Epithelial cell of prostate (primary cell): ENCODE measurements at places on chromosomes 5 and 9.

DNA sequence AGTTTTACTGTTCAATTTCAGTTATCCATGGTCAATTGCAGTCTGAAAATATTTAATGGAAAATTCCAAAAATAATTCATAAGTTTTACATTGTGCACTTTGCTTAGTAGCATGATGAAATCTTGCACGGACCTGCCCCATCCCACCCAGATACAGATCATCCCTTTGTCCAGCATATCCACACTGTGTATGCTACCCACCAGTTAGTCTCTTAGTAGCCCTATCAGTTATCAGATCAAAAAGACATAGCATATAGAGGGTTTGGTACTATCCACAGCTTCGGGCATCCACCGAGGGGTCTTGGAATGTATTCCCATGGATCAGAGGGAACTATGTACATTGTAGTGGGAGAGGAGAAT is 97.7 kb downstream of the SLC44A1 start:
- no peak for DNase-seq

- no peak for DNase-seq
Observed at GRCh38 chr9:28758341-28758740, 1185.1 kb upstream of the C9orf72 start.

DNA sequence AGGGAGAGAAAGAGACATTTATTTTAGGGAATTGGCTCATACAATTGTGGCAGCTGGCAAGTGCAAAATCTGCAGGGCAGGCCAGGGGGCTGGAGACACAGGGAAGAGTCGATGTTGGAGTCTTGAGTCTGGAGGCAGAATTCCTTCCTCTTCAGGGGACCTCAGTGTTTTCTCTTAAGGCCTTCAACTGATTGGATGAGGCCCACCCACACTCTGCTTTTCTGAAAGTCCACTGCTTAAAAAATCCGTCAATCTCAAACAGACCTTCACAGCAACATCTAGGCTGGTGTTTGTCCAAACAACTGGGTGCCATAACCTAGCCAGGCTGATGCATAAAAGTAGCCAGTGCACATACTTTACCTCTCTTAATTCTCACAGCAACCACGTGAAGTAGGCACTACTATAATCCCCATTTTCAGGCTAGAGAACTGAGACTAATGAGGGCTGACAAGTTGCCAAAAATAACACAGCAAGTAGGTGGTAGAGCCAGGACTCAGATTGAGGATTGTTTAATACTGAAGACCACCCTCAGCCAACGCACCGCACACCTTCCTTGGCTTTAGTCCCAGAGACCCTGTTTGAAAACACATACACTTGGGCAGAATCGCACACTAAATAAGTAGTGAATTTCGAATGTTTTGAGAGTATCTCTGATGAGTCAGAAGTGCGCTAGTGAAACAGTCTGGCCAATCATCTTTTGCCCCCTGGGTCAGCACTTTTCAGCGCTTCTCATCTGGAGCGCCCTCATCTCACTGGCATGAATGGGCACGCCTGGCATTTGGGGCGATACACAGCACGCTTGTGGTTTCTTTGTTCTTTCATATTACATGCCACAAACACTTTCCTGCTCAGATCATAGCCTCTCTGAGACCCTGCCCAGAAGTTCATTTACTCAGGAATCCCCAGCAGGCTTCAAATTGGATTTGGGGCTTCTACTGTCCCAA is 591.4 kb downstream of the CCDC171 start:
- peak; percentile 91 for DNase-seq

GRCh38 chr5:139390639-139391569 is 1.2 kb upstream of the MZB1 start:
- DNase-seq = no peak

- DNase-seq = no peak
Observed at GRCh38 chr9:95005278-95006143, 279.0 kb downstream of the AOPEP start.

- peak; percentile 8 for DNase-seq
Observed at GRCh38 chr5:108148715-108149139, 233.2 kb downstream of the FBXL17 start.

GRCh38 chr9:3455094-3455493 is 70.7 kb downstream of the RFX3 start:
- peak; percentile 22 for DNase-seq

DNA sequence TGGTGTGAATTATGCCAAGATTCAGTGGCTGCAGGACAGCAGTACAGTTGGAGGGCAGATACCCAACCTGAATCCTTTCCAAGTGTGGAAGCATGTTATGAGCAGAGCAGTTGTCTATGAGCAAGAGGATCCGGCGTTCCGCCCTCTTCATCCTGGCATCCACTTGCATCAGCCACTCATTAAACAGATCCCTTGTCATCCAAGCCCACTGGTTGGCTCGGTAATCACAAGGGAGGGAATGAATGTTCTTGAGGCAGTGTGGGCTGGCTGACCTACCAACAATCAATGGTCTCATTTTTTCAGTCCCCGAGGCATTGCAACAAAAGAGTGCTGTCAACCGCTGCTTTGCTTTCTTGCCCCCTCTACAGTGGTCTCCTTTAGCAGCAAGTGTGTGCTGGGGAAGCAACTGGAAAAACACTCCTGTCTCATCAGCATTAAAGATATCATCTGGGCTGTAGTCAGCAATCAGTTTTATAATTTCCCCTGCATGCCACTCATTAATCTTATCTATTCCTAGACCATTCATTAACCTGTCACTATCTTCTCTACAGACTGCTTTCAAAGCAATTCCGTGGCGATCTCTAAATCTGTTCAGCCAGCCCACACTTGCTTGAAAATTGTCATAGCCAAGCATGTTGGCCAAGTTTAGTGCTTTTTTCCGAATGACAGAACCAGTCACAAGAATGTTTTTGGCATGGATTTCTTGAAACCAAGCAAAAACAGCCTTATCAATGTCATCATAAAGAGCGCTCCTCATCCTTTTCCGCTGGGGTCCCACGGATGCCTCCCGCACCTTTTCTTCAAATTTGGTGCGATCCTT is 4.9 kb downstream of the TIGD6 start:
- DNase-seq = no peak

- DNase-seq = no peak
Observed at GRCh38 chr9:71670121-71670520, 98.2 kb downstream of the CEMIP2 start.

DNA sequence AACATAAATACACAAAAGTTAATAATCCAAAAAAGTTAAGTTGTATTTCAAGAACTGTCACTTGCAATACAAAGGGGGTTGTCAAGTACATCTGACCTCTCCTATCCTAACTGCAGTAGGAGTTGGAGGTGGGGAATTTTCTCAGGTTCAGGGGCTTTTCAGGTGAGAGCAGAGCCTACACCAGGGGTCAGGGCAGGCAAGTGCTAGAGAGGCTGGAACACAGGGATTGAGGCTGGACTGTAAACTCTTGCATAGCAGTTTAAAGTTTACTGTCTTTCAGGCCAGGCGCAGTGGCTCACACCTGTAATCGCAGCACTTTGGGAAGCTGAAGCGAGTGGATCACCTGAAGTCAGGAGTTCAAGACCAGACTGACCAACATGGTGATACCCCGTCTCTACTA is 25.4 kb upstream of the RASGRF2 start:
- DNase-seq = no peak

- DNase-seq = no peak
Observed at GRCh38 chr5:112973904-112974303, 2.7 kb upstream of the DCP2 start.

DNA sequence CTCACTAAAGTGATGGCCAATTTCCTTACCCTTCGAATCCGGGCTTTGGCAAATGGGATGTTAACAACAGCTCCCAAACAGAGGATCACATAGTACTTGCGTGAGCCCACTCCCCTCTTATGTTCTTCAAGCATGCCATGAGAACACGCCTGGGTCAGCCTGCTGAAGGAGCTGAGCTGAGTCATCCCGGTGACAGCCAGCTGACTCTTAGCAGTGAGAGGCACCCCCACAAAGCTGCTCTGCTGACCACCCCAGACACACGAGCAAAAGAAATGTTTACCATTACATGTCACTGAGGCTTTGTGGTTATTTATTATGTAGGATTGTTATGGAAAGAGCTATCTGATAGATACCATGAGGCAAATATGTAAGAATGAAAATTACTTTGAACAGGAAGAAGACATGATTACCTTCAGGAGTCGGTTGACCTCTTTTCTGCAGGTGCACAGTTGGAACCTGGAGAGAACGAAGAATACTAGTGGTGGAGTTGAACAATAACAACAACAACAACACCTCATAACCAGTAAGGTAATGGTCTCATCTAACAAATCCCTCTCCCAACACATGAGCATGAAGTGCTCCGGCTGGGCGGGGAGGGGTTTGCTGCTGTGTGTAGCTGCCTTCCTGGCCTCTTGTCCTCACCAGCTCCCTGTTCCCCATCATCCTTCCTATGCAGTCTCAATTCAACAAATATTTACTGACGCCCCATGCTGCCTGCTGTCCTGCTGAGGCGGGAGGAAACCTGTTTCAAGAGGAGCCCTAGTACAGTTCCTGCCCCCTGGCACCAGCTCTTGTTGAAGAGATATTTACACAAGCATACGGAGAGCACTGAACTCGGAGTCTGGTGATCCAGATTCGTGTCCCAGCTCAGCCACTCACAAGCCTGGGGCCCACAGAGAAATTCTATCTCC is 69.4 kb upstream of the LHFPL2 start:
- DNase-seq = no peak

GRCh38 chr5:102971676-102972293 is 148.2 kb downstream of the GIN1 start:
- DNase-seq = no peak

DNA sequence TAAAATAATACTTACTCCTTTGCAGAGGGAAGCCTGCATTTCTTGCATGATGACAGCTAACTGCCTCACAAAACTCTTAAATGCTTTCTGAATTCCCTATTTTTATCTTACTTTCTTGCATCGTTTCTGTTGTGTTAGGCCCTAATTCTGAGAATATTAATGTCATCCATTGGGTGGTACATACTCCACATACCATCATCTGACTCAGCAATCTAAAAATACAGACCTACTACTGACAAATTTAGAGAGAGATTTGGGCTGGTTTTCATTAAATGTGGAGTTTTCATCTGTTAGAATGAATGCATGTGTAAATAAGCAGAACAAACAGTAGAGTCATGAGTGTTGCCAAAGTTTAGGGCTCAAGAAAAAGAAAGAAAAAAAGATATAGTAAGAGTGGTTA is 26.5 kb upstream of the KCNN2 start:
- no peak for DNase-seq

GRCh38 chr5:33828626-33829308 is 63.0 kb downstream of the ADAMTS12 start:
- DNase-seq = no peak

DNA sequence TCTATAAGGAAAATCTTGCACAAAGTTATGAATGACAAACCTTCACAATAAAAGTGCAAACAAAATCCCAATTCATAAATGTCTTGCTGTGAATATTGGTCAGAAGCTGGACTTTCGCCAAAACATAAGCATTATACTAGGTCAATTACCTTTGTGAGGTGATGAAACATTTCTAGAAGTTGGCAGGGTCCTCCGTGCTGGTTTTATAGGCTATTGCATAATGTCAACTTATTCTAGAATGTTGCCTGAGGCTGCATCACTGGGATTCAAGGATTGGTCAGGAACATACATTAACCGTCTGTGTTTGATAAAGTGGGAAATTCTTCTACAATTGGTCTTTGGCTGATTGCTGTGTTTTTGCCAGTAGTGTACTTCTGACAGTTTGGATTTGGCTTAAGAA is 49.8 kb upstream of the PALM2AKAP2 start:
- peak; percentile 63 for DNase-seq

GRCh38 chr5:141328231-141328630 is 2.1 kb upstream of the PCDHGA1 start:
- DNase-seq = no peak

- DNase-seq = no peak
Observed at GRCh38 chr9:114591291-114591787, 3.8 kb downstream of the ATP6V1G1 start.

- DNase-seq = no peak
Observed at GRCh38 chr5:141692919-141693725, 11.1 kb upstream of the ARAP3 start.

GRCh38 chr9:38642951-38643814 is 22.8 kb upstream of the ANKRD18A start:
- DNase-seq = no peak

GRCh38 chr9:121529237-121529987 is 29.8 kb upstream of the GGTA1 start:
- peak; percentile 72 for DNase-seq

- no peak for DNase-seq
Observed at GRCh38 chr5:124342584-124342983, 403.9 kb downstream of the ZNF608 start.

GRCh38 chr5:95667061-95667618 is 15.7 kb downstream of the SPATA9 start:
- no peak for DNase-seq

GRCh38 chr5:102801371-102801770 is 46.3 kb downstream of the PAM start:
- no peak for DNase-seq

GRCh38 chr5:177445052-177445916 is 1.3 kb upstream of the PRR7 start:
- no peak for DNase-seq

DNA sequence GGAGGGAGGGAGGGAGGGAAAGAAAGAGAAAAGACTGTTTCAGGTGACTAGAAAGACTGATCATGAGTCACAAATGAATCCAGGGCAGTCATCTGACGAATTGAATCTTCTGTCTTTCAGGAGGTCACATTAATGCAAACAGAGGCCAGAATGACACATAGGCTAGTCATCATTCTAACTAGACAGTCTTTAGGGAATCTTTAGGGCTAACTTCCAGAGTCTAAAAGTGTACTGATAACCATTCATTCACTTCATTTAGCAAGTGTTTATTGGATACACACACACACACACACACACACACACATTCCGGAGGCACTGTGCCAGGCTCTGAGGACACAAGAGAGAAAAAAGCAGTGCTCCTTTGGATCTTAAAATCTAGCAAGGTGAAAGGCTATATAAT is 156.7 kb downstream of the EBF1 start:
- DNase-seq = peak; percentile 77

- no peak for DNase-seq
Observed at GRCh38 chr5:177133096-177133852, at the start of gene NSD1. Gene NSD1, plus strand, starts transcription at chr5:177133773. Its CDS starts 1,331 bp downstream, at chr5:177135104.

DNA sequence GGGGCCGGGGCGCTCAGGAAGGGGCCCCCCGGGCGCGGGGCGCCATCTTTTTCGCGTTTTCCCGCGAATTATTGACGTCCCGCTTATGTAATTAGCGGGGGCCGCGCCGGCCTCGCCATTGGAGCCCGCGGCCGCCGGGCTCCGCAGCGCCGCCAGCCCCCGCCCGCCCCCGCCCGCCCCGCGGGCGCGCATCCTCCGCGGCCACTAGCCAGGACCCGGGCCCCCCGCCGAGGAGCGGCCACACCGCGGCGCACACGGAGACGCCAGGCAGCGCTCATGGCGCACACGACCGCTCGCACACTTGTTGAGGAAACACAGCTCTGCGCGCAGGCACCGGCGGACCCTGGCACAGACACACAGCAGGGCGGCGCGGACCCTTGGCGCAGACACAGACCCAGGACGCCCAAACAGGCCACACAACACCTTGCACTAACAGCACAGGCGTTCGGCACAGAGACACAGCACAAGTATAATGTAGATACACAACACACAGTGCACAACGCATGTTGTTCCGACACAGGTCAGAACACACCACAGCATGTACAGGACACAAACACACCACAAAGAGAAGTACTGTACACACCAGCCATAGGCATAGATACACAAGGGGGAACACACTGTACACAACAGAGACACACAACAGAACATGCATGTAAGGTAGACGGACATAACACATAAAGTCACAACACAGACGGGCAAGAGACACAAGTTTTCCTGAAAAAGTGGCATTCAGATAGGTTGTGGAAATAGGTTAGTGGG is 467 bp upstream of the PHF19 start:
- no peak for DNase-seq

GRCh38 chr9:76855015-76855414 is 50.9 kb downstream of the PRUNE2 start:
- no peak for DNase-seq
